Foreskin keratinocyte (primary cell): ENCODE measurements at places on chromosomes 3 and 15. TPM values are rescaled to one million over a fixed set of nuclear protein-coding genes. Genes with fewer than 3 reads are reported as not detected.

Gene SLC24A5
- total RNA-seq = not detected in 2 replicates

Gene C2CD4A
- total RNA-seq = not detected in 2 replicates

Gene GOLGA8S
- total RNA-seq = 0.04 TPM in 1 of 2 replicates, not detected in the other

Gene HOMER2
- total RNA-seq = 12.8 and 14.8 TPM in 2 replicates

Gene IGF2BP2
- total RNA-seq = 149 and 165 TPM in 2 replicates
